ENCODE measurements at places on chromosomes 13 and 19.

GRCh38 chr19:17677002-17677401 is 11.2 kb downstream of the UNC13A start:
- DNase-seq: no peak

- DNase-seq: no peak
Measured at GRCh38 chr19:23771761-23772674, 13.3 kb upstream of the ZNF681 start.

DNA sequence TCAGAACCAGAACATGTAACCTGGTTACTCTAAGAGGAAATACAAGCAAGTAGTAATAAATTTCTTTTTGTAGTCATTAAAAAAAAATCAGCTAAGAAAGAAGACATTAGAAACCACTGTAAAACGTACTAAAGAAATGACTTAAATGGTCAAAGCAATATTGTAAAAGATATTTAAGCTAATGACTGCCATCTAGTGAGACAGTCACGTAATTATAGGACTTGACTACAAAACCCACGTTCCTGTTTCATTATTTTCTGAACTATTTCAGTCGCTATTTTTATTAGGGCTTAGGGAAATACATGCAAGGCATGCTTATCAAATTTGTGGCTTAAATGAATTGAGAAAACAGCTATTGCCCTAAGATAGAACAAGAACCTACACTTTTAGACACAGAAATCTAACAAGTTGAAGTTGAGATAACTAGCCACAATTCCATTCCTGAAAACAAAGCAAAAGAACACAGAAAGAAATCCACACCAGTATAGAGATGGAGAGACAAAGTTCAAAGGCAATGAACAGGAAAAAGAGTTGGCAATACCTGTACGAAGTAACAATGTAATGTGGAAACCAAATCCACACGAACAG is 17.9 kb downstream of the ALG5 start:
- peak; percentile 66 for DNase-seq

DNA sequence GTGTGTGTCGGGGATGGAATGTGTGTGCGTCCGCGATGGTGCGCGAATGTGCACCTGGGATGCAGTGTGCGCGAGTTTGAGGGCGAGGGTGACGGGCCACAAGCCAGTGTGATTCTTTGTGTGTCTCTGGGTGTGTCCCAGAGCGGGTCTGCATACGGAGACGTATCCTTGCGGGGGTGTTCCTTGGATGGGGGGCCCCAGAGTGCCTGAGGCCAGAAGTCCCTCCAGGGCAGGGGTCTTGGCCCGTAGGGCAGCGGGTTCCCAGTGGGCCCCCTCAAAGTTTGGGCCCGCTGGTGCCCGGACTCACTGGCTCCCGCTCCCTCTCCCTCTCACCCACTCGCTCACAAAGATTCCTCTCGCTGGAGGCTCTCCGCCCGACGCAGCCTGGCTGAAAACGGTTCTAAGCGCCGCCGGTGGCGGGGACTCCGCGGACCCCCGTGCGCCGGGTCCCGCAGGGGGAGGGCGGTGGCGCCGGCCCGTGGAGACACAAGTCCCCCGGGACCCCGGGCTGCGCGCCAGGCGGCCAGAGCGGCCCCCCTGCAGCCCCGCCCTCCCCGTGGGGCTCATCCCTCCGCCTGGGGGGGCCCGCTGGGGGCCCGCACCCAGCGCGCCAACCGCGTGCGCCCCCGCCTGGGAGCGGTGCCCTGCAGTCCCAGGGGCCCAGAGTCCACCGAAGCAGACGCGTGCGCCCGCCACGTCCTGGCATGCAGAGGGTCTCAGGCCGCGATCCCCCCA is 886 bp downstream of the CRLF1 start:
- DNase-seq: peak; percentile 35

DNA sequence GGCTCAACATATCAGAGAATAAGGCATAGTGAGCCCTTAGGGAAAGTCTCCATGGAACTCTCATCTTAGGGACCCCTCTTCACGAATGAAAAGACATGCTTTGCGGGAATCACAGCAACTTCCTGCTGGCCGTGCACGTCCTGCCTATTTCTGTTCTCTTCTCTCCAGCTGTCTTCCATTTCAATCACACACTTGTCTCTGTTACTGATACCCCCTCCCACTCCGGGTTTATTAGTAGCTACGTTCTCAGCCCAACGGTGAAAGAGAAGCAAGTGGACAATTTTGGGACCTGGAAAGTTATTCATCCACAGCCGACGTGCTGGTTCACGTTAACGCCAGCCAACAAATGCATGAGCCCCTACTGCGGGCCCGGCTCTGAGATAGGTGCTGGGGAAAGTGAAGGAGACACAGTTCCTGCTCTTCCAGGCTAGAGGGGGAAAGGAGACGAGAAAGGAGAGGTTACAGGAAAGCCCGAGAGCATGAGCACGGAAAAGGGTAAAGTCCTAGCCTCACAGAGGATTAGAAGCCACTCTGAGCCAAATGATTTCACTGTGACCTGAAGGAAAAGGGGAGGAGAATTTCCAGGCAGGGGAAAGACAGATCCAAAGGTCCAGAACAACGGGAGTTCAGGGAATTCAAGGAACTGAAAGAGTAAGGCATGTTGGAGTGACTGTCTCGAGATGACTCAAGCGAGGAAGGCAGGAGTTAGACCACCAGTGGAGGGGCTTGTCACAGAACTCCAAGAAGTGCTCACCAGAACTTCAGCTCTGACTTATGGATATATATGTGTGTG is 81.8 kb upstream of the CLDN10 start:
- no peak for DNase-seq

- no peak for DNase-seq
Measured at GRCh38 chr19:58261600-58261967, 17.2 kb upstream of the ZNF8 start.

GRCh38 chr13:20401531-20401930 is 124.1 kb downstream of the CRYL1 start:
- no peak for DNase-seq

- DNase-seq: no peak
Measured at GRCh38 chr13:29561918-29562317, 33.6 kb downstream of the SLC7A1 start.

DNA sequence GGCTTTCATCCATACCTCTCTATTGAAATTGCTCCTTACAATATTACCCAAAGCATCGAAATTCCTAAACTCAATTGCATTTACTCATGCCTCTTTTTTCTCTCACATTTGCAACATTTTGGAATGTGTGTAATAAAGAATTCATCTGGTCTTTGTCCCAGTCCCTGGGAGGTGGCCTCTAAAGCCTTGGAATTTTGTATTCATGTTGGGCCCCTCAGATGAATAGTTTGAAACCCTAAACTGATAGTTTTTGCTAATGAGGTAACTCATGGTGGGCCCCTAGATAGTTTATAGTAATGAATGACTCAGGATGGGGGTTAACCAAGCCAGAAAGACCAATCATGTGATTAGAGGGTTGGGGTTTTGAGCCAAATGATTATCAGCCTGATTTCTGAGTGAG is 490.4 kb downstream of the DIAPH3 start:
- DNase-seq: no peak

DNA sequence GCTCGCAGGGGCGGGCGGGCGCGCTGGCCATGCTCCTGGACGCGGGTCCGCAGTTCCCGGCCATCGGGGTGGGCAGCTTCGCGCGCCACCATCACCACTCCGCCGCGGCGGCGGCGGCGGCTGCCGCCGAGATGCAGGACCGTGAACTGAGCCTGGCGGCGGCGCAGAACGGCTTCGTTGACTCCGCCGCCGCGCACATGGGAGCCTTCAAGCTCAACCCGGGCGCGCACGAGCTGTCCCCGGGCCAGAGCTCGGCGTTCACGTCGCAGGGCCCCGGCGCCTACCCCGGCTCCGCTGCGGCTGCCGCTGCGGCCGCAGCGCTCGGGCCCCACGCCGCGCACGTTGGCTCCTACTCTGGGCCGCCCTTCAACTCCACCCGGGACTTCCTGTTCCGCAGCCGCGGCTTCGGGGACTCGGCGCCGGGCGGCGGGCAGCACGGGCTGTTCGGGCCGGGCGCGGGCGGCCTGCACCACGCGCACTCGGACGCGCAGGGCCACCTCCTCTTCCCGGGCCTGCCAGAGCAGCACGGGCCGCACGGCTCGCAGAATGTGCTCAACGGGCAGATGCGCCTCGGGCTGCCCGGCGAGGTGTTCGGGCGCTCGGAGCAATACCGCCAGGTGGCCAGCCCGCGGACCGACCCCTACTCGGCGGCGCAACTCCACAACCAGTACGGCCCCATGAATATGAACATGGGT is 599 bp downstream of the ZIC2 start:
- peak; percentile 62 for DNase-seq

- DNase-seq: no peak
Measured at GRCh38 chr13:105471673-105472072, 1063.8 kb downstream of the EFNB2 start.

DNA sequence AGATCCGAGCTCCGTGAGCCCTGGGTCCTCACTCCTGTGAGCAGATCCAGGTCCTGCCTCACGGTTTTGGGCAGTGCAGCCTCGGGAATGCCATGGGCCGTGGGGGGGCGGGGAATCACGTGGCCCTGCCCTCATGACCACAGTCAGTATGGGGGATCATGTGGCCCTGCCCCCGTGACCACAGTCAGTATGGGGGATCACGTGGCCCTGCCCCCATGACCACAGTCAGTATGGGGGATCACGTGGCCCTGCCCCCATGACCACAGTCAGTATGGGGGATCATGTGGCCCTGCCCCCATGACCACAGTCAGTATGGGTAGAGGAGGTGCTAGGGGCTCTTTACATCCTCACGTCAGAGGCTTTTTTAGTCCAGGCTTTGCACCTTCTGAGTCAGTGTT is 64.3 kb upstream of the F7 start:
- no peak for DNase-seq

- DNase-seq: no peak
Measured at GRCh38 chr13:31982124-31982523, 49.5 kb upstream of the FRY start.

DNA sequence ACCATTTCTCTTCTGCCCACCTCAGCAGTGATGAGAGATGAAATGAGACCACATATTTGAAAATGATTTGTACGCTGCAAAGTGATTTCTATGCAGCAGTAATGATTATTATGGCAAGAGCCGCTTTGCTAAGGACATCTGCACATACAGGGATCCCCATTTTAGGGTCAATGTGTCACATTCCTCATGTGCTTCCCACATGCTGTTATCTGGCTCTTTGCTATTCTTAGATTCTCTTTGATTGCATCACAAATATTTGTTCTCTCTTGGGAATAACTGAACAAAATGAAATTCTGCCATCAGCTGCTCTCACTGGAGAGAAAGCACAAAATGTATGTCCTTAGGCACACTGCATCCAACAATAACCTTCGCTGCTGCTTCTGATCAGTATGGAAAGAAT is 209.5 kb upstream of the IPO5 start:
- peak; percentile 11 for DNase-seq

Data from eye (tissue), 1 donor.